ENCODE measurements at places on chromosomes 5 and 9.

- DNase-seq, result peak; percentile 9
These were observed 5.1 kb upstream of the POU5F2 start for GRCh38 chr5:93746406-93747056.

- DNase-seq, result no peak
These were observed 424.0 kb downstream of the CDH18 start for GRCh38 chr5:19564036-19564435.

GRCh38 chr9:1453636-1454035 is 403.5 kb downstream of the DMRT2 start:
- no peak for DNase-seq

DNA sequence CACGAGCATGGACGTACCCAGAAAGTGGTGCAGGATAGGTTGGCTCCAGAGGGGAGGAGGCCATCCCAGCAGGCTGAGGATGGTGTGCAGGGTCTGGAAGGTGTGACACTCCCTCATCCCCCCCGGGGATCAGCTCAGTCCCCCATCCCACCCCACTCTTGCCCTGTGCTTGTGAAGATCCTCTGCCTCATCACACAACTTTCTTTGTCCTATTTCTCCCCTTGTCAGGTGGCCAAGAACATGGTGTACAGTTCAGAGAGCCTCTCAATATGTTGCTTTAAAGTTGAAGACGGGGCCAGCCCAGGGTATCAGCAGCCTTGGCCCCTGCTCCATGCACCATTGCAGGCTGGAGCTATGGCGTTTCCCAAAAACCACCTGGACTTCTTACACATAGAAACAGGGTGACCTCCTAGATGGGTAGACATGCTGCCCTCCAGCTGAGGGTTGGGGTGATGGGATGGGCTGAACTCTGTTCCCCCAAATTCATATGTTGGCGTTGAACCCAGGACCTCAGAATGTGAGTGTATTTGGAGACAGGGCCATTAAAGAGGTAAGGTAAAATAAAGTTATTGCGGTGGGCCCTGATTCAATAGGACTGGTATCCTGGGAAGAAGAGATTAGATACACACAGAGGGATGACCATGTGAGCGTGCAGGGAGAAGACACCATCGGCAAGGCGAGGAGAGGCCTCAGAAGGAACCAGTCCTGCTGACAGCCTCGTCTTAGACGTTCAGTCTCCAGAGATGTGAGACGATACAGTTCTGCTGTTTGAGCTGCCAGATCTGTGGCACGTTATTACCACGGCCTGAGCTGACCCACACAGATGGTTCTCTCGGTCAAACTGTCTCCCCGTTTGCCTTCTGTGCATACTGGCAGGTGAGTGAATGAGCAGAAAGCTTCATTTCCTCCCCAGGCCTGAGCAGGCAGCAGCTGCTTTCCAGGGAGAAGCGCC is 272.5 kb downstream of the GADD45G start:
- DNase-seq, result no peak

GRCh38 chr5:159448841-159449407 is 118.6 kb upstream of the IL12B start:
- no peak for DNase-seq

DNA sequence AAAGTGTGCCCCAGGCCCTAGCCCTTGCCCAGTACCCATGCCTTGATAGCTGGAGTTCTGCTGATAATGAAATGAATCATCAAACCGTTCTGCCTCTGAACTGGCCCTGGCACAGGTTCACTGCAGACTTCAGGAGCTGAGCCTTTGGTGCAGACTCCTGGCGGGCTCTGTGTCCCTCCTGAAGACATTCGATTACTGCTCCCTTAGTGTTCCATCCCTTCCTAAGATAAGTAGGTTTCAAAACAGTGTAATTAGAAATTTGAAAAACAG is 97.2 kb downstream of the MVB12B start:
- DNase-seq, result no peak

DNA sequence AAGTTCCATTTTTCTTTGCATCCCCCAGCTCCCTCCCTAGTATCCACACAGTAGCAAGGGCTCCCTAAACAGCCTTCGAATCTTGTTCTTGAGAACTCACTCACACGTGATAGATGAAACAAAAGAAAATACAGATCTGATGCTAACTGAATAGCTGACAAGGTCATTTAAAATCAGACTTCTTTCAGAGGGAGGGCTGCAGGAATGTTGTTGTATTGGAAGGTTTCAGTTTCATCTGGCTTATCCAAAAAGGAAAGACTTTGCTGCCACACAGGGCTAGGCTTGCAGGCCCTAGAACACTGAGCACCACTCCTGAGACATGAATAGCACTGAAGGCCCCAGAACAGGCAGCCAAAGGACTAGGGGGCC is 3.2 kb downstream of the CD180 start:
- no peak for DNase-seq

- no peak for DNase-seq
These were observed 105.9 kb upstream of the RAI14 start for GRCh38 chr5:34550247-34550646.

DNA sequence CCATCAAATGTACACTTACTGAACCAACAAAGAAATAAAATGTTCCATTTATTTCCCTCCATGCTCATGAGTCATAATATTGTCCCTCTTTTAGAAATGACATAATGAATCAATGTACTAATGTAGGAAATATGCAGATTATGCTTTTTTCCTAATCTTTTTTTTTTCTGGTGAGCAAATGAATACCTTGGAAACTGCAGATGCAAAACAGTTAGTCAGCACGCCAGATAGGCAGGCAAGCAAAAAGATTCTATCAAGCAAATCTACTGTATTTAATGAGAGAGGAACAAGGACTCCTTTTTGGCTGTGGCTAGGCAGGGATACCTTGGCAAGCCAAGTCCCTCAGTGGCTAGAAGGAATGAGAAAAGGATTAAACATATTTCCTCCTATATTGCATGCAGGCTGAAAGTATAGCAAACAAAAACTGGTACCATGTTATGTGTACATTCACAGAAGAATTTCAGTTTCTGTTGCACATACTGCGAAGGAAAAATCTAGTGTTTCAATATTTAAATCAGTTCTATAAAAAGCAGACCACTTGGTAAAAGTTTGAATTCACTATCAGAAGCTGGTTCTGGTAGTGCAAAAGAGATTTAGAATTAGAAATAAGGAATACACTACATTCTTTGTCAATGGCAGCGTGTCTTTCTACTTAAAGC is 605.4 kb downstream of the TLE1 start:
- no peak for DNase-seq

DNA sequence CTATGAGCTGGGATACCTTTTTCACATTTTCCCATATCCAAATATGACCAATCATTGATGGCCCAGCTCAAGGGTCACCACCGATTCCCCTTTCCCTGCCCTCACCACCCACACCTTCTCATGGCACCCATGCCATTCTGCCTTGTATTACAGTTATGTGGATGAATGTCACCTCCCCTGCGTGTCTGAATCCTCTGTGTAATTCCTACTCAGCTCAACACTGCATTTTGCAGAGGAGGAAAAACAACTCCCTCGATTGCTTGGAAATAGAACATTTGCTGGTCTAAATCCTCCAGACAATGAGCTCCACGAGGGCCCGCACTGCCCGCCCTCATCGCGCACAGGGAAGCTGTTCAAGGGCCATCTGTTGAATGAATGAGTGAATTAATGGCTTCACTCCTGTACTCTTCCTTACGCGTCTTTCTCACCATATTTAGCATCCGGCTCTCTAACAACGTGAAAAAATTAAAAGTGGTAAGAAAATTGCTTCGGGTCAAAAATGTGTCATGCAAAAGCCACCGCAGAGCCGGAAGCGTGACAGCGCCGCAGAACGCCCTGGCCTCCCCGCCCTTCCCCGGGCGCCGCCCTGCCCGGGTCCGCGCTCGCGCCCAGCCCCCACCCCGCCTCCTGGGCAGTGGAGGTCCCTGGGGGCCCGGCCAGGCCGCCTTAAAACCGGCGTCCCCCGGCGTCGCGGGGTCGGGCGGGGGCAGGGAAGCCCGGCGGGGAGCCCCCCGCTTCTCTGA is 704 bp downstream of the SUSD1 start:
- peak; percentile 31 for DNase-seq

GRCh38 chr9:4741365-4742089 is 525 bp upstream of the AK3 start:
- DNase-seq, result no peak

DNA sequence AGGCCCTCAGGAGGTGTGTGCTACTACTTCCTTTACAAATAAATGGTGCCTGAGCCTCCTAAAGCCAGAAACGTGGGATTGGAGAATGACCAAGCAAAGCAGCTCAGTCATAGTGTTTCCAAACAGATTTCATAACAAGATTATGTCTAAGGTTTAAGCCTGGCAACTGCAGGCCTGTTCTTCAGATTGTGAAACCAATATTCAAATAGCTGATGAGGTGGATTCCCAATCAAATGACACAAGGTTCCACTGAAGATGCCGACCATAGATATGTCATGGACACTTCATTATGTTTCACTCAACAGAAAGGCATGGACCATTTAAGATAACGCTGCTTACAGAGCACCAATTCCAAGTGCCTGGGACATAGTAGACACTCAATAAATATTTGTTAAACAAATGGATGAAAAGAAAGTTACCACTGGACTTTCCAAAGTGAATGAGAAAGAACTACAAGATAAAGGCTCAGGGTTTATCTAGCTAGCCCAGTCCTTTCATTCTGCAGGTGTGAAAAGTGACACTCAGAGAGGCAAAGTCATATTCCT is 189.5 kb downstream of the ACTL7B start:
- DNase-seq, result no peak

- no peak for DNase-seq
These were observed 6.2 kb downstream of the SLC45A2 start for GRCh38 chr5:33978306-33978705.

- DNase-seq, result no peak
These were observed 448 bp downstream of the RELL2 start for GRCh38 chr5:141637123-141637766.

DNA sequence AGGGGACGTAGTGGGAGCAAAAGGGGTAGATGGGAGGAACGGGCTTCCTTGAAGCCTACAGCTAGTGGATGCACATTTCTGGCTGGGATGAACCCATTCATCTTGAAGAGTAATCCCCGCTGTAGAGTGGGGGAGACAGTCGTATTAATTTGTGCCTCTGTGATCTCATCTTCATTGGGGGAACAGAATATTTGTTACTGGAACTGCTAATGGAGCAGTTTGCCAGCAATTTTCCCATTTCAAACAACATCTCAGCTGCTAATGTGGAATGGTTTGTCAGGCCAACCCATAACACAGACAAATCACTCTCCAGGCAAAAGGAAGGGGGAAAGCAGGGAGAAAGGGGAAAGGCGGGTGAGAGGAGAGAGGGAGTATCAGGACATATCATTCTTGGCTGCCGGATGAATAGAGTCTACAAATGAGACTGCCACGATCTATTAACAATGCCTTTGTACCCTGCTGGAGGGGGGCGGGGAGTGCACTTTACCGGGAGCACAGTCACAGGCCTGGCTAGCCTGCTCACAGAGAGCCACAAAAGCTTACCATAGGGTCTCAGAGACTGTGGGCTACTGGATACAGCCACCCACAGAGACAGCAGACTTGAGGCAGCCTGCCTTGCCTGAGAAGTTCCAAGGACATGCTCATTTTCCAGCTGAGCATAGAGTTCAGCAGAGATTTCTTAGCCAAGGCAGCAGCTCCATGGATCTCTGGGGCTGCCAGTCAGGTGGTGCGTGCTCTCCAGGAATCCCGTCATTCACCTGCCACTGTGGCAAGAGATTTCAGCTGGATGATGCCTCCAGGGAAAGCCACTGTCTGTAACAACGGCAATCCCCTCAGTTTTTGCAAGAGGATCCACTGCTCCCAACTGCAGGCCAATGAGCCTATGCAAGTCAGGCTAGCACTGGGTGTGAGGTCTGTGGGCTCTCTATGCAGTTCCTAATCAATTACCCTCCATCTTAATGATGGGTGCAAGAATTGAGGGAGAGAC is 217.7 kb upstream of the PANK3 start:
- DNase-seq, result peak; percentile 6

GRCh38 chr9:38417003-38417945 is 7.0 kb downstream of the IGFBPL1 start:
- DNase-seq, result no peak

- no peak for DNase-seq
These were observed 245.3 kb downstream of the PDE4D start for GRCh38 chr5:59648038-59648831.

DNA sequence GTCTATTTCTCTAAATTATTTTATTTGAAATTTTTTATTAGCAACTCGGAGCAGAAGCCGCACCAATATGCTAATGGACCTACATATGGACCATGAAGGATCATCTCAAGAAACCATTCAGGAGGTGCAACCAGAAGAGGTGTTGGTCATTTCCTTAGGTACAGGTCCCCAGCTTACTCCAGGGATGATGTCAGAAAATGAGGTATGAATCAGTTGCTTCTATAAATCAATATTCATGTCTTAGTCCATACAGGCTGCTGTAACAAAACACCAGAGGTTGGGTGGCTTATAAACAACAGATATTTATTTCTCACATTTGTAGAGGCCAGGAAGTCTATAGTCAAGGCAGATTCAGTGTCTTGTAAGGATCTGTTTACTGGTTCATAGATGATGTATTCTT is 50.8 kb downstream of the GAPVD1 start:
- no peak for DNase-seq

DNA sequence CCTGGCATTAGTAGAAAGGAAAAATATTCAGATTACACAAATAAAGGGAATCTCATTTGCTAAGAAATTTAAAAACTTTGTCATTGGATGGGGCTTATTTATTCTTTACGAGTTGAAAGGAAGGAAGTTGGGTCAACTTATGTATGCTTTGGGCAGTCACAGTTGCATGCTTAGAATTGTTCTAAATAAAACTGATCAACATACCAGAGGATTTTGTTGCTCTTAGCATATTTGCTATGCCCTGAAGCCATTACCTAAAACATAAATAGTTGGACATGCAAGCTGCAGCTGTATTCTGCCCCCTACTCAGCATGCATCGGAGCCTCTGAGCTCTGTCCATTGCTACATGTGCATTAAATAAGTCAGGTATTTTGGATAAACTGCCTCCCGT is 172.7 kb upstream of the MEF2C start:
- DNase-seq, result no peak

GRCh38 chr9:89675058-89675742 is 70.4 kb downstream of the GADD45G start:
- DNase-seq, result no peak

- no peak for DNase-seq
These were observed 29.8 kb upstream of the PPARGC1B start for GRCh38 chr5:149700347-149700746.

GRCh38 chr9:127397646-127398274 is 791 bp downstream of the SLC2A8 start:
- DNase-seq, result no peak

GRCh38 chr9:70493029-70493428 is 78.6 kb upstream of the KLF9 start:
- no peak for DNase-seq

GRCh38 chr5:5344051-5344571 is 78.4 kb upstream of the ICE1 start:
- DNase-seq, result peak; percentile 92

- DNase-seq, result no peak
These were observed 11.5 kb downstream of the CXXC5 start for GRCh38 chr5:139659695-139660101.

Data from foreskin melanocyte (primary cell).